ENCODE measurements at places on chromosomes 1 and 21. TPM values are rescaled to one million over a fixed set of nuclear protein-coding genes. Genes with fewer than 3 reads are reported as not detected.

The CELA2B gene
- not detected for total RNA-seq

The UBL4B gene
- total RNA-seq = not detected

The LCE1C gene
- total RNA-seq = not detected

The C1orf56 gene
- 4.2 TPM for total RNA-seq

The SPRR4 gene
- not detected for total RNA-seq

The IRF6 gene
- 0.05 TPM for total RNA-seq

The SLC35F3 gene
- total RNA-seq = 5.4 TPM

The SLC25A34 gene
- total RNA-seq = 0.48 TPM

The TMPRSS2 gene
- total RNA-seq = 0.07 TPM

The PRAMEF2 gene
- total RNA-seq = not detected

The S100A9 gene
- total RNA-seq = 1.1 TPM

The ERRFI1 gene
- 172 TPM for total RNA-seq

The RNF11 gene
- 38.4 TPM for total RNA-seq

The CPTP gene
- 11.2 TPM for total RNA-seq

The F5 gene
- 0.09 TPM for total RNA-seq

The KCNE2 gene
- total RNA-seq = not detected

The ELAPOR1 gene
- 0.38 TPM for total RNA-seq

The GDAP2 gene
- 6.7 TPM for total RNA-seq

The NR0B2 gene
- not detected for total RNA-seq

The MX2 gene
- total RNA-seq = not detected

The VHLL gene
- not detected for total RNA-seq

The MYOC gene
- total RNA-seq = 0.06 TPM

The ANGPTL3 gene
- not detected for total RNA-seq

The TMEM39B gene
- 12.9 TPM for total RNA-seq

The DFFA gene
- 26.4 TPM for total RNA-seq

The CELA2A gene
- total RNA-seq = not detected

The RPL22 gene
- total RNA-seq = 657 TPM

The FNBP1L gene
- 24.3 TPM for total RNA-seq
